ENCODE measurements at places on chromosomes 12 and 14.

- DNase-seq = no peak
Measured at GRCh38 chr12:28316049-28316448, 125.8 kb downstream of the CCDC91 start.

DNA sequence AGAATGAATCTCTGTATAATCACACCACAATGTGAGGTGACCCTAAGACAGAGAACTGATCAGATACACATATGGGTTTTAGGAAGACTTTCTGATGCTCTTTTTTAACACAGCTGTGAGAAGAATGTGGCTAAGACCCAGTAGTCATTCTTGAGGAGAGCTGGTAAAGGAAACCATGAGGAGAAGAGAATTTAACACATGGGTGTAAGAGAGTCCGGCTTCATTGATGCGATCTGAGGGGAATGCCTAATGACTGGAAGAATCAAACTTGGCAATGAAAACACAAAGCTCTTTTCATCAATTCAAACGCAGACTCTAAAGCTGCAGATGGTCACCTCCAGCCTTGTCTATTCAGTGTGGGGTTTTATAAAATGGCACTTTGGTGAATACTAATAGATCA lies 79.3 kb downstream of the FOXA1 start:
- no peak for DNase-seq

DNA sequence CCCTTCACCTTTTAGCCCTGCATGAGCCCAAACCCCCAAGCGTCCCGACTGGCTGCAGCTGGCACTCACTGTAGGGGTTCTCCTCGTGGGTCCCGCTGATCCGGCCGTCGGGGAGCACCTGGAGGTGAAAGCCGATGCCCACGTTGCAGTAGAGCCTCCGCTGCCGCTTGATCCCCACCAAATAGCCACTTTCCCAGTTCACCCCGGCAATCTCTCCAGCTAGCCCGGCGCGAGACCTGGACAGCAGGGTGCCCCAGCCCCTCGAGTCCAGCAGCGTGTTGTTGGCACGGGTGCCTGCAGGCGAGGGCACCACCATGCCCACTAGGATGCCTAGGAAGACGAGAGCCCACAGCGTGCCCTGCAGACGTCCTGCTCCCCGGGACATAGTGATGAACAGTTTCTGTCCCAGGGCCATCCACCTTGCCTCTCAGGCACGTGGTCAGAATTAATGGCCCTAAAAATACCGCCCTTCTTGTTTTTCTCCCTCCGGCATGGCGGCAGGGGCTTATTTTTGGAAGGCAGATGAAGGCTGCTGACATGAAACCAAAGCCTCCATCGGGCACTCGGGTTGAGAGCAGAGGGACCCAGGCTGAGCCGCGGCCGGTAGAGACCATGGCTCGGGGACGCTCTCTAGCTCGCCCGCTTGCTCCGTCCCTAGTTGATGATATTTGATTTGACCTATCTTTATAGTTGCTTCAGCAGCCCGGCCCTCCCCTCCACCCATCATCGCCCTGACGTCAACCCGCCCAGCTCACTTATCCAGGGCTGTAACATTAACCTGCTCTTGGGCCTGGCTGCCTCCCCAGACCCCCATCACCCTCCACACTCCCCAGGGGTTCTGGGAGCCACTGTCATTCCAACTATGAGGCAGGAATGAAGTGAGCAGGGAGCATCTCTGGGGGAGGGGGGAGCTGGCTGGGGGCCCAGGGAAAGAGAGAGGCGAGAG lies at the start of gene FGF6:
Gene FGF6 (minus strand): TSS at position 660 of the 946 bp plus-strand sequence. CDS start 245 bp downstream, at position 415.
- no peak for DNase-seq

DNA sequence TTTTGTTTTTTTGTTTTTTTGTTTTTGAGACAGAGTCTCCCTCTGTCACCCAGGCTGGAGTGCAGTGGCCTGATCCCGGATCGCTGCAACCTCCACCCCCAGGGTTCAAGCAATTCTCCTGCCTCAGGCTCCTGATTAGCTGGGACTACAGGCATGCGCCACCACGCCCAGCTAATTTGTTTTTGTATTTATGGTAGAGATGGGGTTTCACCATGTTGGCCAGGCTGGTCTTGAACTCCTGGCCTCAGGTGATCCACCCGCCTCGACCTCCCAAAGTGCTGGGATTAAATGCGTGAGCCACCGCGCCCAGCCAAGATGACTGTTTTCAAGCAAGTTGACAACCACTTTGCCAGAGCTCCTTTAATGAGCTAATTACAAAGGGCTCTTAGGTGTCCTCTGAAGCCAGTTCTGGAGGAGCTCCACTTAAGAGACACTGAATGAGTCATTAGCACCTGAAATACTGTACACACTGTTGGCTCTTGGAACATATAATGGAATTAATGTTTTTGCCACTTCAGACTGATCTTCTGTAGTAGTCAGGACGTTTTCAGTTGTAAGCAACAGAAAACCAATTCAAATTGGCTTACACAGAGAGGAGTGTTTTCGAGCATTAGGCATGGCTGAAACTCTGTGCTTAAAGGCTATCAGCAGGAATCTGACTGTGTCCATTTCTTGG lies 55.4 kb upstream of the MED13L start:
- DNase-seq = no peak

DNA sequence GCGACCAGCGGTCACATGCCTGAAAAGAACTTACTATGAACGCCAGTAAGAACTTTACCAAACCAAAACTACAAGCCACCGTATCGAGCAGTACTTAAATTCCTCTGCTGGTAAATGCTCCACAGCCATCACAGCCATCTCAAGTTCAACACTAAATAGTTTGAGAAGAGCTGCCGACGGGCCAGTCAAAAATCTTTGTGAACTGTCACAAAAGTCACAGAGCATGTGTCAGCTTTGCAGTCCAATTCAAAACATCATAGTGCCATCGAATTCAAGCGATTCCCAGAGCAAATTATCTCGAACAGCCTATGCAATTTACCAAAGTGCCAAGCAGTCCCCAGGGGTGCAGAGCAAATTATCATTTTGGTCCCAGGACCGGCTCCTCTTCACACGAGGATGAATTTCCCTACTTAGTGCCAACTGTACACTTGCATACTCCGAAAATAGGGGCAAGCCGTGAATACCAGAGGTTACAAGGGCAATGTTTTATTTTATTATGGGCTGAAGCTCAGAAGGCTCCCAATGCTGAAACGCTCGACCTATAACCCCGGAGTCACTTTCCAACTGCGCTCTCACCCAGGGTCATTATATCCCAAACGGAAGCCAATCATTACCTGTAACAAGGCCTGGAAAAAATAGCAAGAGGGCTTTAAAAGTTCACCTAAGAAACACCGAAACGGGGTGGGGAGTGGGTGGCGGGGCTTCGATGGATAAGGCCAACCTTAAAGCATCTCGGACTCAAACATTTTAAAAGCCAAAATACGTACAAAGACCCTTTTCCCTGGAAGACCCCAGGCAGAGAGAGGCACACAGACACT lies 1.1 kb downstream of the LRP6 start:
- no peak for DNase-seq

DNA sequence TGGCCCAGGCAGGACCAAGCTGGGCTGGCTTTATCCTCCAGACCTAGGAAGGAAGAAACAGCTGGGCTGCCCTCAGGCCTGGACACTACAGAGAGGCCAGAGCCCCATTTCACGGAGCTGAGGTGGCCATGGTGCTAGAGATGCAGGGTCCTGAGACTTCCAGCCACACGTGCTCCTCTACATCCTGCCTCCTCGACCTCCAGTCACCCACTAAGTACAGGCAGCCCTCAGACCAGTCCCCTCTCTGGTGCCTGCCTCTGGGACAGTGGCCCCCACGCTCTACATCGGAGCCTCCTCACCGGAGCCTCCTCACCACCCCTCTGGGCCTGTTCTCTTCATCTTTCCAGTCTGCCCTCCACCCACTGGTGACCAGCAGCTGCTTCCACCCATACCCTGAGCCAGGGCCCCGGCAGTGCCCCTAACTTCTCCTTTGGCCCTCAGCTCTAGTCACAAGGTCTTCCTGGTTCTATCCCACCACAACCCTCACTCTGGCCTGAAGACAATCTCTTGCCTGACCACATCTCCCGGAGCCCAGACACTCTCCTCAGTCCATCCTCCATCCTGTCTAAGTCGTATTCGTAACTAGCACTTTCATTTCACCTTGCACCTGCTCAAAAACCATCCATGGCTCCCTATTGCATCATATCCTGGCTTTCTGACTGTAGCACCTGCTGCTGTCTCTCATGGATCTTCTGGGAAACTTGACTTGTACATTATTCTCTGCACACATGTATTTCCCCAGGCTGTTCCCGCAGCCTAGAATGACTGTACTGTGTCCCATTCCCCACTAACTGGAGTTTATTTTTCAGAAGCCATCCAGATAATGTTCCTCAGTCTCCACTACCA lies 43.9 kb downstream of the DIO3 start:
- DNase-seq = no peak

- no peak for DNase-seq
Measured at GRCh38 chr12:25752710-25753309, 199.7 kb upstream of the LMNTD1 start.

DNA sequence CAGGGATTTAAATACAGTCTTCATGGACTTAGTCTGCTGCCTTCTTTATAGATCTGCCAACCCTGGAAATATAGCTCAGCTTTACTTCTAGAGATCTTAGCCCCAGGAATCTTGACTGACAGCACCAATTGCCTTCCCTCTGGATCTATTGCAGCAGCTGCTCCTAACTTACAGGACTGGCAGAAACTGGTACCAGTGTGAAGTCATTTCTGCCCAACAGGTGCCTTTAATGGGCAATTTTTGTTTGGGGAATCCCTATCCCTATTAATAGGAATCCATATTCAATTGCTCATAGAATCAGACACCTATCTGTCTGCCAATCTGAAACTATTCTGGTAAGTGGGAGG lies 27.2 kb downstream of the SPX start:
- no peak for DNase-seq

GRCh38 chr12:9773216-9773877 lies 12.6 kb upstream of the CD69 start:
- DNase-seq = no peak

DNA sequence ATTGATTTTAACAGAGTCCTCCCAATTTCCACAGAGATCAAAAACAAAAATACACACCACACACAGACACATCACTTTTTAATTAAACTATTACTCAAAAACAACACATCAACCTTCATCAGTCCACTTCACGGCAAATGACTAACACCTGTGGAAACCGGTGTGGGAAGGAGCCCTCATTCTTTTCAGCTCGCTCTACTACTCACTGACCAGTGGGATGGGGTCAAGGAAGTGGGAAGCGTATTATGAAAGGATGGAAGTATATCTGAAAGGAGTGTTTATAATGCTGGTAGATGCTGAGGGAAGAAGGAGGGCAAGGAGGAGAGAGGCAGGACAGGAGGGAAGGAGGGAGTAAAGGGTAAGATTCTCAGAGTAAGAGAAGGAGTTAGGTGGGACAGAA lies 156.5 kb downstream of the EPS8 start:
- DNase-seq = no peak

GRCh38 chr14:68384881-68385280 lies 408.0 kb downstream of the ZFP36L1 start:
- no peak for DNase-seq

DNA sequence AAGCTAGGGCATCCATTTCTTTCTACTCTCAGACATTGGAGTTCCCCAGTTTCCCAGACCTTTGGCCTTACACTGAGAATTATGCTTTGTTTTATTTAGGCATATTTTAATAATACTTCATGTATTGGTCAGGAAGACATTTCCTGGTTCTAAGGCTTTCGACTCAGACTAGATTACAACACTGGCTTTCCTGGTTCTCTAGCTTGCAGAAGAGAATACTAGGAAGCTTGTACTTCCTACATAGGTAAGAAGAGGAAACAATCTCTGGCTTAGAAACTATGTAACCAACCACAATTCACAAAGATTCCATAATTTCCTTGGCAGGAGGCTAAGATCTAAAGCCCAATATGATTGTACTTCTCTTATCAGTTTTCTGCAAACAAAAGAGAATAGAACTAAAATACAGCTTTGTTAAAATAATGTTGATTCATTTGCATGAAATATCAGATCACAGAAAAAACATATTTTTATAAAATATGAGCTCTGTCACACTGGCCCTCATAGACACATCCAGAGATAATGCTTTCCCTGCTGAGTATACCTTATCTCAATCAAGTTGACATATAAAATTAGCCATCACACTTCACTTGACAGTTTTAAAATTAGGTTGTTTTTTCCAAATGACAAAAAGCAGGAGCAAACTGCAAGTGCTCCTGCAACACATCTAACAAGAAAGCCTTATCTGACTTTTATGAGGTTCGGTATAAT lies 30.5 kb downstream of the CLEC2D start:
- DNase-seq = no peak

DNA sequence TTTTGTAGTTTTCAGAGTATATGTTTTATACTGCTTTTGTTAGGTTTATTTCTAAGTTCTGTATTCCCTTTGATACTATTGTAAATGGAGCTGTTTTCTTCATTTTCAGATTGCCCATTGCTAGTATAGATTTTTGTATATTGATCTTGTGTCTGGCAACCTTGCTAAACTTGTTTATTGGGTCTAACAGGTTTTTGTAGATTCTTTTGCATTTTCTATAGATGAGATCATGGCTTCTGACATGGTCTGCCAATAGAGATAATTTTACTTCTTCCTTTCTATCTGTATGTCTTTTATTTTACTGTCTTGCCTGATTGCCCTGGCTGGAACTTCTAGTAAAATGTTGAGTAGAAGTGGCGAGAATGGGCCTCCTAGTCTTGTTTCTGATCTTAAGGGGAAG lies 40.3 kb downstream of the ANKRD9 start:
- no peak for DNase-seq

DNA sequence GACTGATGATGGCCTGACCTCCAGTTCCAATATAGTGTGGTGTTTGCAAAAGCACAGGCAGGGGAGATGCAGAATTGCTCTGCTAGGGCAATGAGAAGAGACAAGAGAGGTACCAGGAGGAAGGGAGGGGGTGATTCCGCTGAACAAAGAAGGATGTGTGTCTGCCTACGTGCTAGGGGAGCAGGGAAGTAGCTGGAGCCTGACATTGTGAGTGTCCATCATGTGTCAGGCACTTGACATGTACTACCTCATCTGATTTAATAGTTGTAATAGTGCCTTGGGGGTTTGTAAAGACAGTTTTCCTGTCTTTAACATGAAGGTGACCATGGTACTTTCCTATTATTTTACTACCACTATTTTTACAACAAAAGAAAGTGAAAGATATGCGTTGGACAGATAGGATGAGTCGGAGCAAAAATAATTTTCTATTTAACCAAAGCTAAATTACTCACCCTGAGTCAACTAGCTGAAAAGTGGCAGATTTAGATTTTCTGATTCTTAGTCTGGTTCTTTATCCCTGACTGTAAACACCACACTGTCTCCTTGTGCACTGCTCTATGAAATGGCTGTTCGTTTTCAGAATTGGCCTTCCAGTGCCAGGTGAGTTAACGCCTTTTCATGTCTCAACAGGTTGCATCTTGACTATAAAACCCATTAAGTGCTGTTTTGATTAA lies 33.7 kb upstream of the TEAD4 start:
- DNase-seq = no peak

- DNase-seq = no peak
Measured at GRCh38 chr12:132075026-132075713, 68.9 kb downstream of the DDX51 start.

GRCh38 chr14:89374908-89375307 lies 42.1 kb downstream of the FOXN3 start:
- DNase-seq = no peak

- no peak for DNase-seq
Measured at GRCh38 chr12:49483619-49484018, 55.2 kb upstream of the KCNH3 start.
